ENCODE measurements at places on chromosomes 16 and 17.

DNA sequence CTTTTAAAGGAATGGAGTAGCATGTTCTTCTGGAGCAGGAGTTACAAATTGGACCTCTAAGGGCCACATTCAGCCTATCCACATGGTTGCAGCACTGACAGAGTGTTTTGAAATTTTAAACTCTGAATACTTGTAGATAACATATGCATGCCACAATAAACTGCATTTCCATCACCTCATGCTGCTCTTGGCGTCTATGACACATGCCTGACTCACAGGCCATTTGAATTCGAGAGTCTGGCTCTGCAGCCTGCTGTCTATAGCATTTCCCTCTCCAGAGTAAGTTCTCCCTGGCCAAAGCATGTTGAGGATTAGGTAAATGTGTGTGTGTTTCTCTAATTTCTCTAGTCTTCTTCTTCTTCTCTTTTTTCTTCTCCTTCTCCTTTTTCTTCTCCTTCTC, 28.7 kb upstream of the MYOCD start:
- DNase-seq = peak; percentile 98

GRCh38 chr17:45021607-45022287, 29.7 kb downstream of the DCAKD start:
- DNase-seq = peak; percentile 58

GRCh38 chr17:7576432-7576937, 3.0 kb upstream of the CD68 start:
- DNase-seq = no peak

- no peak for DNase-seq
Measured at GRCh38 chr16:24036038-24036543, 200.3 kb downstream of the PRKCB start.

GRCh38 chr16:11635679-11636171, 32.5 kb upstream of the SNN start:
- no peak for DNase-seq

- peak; percentile 98 for DNase-seq
Measured at GRCh38 chr17:15651583-15652110, 32.1 kb upstream of the FBXW10B start.

DNA sequence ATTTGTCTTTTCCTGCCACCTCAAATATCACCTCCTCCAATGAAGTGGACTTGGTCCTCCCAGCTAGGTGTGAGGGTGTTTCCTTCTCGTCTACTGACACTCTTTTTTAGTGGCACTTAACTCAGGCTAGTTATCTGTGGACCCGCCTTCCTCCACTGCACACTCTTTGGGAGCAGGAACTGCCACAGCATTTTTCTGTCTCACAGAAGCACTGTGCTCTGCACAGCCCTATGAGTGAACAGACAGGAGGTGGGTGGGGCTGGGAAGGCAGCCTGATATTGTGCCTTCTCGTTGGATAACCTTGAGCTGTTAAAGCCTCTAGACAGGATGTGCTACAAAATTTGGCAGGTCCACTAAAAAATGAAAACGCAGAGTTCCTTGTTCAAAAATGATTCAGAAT, 31.9 kb upstream of the HOXB13 start:
- DNase-seq = no peak

DNA sequence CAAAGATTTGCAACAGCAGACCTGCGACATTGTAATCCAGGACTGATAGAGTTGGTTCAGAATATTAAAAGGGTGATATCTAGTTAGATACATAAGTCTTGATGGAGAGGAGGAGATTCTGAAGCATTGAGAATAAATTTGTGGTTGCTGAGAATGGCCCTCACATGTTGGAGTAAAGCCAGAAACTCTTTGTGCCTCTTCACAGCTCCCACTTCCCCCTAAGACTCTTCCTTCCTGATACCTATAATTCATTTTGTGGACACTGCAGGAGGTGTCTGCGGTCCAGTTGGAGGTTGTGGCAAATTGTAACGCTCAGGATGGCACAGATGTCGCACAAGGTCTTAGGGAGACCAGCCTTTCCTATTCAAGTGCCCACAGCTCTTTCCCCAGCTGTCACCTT, 17.5 kb downstream of the WWOX start:
- no peak for DNase-seq

All from fibroblast of skin of abdomen (primary cell).